ENCODE measurements at places on chromosomes 3 and 15.

DNA sequence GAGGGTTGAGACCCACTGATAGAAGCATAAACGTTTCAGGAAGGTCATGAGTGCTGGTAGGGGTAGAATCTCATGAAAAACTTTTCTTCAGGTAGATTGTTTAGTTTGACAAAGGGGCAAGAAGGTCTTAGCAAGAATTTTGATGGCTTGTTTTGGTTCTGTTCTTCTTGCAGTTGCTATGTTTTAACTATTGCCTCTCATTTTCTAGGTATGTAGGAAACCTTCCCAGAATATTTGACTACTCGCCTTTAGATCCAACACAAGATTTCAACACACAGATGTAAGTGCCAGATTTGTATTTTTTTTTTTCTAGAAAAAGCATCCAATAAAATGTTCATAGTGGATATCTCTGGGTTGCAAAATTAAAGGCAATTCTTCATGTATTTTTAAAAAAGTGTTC, 77.1 kb downstream of the USP13 start:
- DNase-seq, result no peak

GRCh38 chr3:3991598-3991997, 192.4 kb downstream of the LRRN1 start:
- no peak for DNase-seq

GRCh38 chr15:99434506-99435112, 131.2 kb upstream of the MEF2A start:
- no peak for DNase-seq

DNA sequence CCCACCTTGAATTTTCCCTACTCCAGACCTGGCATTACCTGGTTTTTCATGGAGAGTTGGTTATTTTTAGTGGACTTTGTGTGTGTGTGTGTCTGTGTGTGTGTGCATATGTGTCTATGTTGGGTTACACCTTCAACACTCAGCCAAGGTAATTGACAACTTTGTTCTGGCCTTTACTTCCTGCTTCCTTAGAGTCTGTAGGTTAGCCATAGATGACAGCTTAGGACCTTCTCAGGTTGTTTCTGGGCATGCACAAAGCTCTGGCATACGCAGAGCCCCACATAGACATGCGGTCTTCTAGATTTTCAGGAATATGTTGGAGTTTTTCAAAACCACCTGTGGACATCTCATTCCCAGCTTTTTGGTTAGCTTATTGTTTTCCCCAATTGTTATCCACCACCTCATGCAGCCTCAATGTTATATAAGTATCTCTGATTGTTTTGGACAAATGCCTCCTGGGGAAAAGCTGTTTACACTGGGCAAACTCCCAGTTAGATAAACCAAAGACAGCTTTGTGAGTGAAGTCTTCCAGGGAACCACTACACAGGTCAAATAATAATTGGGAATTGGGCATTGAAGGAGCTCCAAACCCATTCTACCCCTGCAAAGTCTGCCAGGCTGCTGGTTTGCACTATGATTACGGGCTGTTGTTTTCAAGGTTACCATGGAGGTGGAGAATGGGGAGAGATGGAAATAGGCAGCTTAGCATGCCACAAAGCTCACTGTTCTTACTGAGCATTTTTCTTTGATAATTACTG, 201.2 kb downstream of the ADAMTSL3 start:
- no peak for DNase-seq

- no peak for DNase-seq
Observed at GRCh38 chr3:135237371-135238143, 442.5 kb downstream of the EPHB1 start.

- no peak for DNase-seq
Observed at GRCh38 chr3:171839270-171839669, 3.9 kb upstream of the TMEM212 start.

DNA sequence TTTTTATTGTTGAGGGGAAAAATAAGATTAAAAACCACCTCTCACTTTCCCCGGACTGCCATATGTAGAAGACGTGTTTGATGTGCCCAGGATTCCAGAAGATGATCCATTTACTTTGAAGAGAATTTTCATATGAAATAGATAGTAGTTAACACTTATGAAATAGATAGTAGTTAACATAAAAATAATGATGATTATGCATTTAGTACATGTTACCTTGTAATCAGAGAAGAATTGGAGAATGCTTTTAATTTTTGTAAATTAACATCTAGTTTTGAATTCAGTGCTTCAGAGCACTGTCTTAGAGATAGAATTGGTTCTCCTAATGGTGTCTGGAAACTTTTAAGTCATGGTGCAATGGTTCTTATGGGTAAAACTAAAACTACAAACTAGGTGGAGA, 46.1 kb upstream of the CRTC3 start:
- DNase-seq, result no peak

DNA sequence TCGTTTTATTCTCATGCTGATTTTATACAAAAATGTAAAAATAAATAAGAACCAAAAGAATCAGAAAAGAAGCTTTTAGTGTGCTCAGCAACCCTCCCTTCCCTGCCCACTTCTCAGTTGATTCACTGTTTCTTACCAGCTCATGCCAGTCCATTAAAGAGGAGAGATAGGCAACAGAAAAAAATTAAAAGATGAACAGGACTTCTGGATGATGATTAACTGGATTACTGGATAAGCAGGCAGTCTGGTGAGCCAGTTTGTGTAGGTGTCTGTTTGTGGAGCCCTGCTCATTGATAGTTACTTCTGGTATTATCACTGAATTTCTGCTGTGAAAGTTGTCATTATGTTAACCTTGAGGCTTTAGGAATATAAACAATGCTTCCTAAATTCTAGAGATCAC, 15.1 kb upstream of the GPR171 start:
- no peak for DNase-seq

DNA sequence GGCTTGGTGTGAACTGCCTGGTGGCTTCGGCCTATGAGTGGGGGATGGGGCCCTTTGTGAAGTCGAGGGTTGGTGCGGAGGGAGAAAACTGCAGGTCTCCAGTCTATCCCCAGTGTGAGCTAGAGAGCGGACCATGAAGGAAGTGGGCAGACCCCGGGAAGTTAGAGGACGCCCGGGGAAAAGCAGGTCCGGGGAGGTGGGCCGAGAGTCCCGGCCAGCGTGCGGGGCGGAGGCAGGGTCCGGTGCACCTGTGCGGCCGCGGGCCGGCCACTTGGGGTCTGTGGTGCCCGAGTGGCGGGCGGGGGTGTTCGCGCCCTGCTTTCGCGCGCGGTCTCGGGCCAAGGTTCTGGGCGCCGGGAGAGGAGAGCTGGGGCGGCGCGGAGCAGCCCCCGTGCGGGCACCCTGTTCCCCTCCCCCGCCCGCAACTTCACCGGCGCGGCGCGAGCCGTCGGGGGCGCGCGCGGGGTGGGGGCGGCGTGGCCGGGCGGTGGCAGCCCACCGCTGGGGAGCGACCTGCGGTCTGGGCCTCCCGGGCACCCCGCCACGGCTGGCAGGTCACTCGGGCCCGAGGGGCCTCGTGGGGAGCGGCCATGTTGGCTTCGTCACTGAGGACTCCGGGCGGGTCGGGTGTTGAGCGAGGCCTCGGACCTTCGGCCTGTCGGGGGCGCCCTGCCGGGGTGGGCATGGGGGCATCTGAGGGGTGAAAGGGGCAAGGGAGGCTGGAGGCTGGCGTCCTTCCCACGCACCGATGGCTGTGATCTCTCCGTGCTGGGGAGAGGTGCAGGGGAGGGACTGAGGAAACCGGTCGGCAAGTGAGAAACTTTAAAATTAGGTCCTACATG, 4.8 kb downstream of the UBE2E1 start:
- peak; percentile 65 for DNase-seq

DNA sequence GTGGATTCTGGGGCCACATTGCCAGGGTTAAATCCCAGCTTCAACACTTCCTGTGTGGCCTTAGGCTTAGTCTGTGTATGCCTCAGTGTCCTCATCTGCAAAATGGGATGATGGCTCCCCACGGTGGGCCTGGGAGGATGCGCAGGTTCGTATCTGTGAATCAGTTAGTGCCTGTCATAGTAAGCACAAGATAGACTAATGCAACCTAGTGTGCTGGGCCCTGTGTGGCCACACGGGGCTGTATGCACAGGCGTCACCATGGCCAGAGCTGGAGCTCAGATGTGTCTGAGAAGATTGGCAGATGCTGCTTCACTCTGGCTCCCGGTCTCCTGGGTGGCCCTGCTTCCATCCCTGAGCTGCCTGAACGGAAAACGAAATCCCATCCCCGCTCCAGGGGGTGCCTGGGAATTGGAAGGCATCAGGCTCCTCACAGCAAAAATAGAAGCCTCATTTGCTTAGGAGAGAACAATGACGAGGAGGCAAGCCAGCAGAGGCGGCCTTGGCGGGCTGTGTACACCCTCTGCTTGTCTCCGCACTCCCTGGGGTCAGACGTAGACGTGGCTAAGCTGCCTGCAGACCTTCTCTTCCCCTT, 103.6 kb downstream of the APBA2 start:
- no peak for DNase-seq

- DNase-seq, result no peak
Observed at GRCh38 chr15:96347181-96348111, 16.9 kb downstream of the NR2F2 start.

- no peak for DNase-seq
Observed at GRCh38 chr3:171781711-171782127, 28.6 kb downstream of the PLD1 start.
